Thoracic aorta (tissue), 2 donors: ENCODE measurements at places on chromosomes 16 and 17.

DNA sequence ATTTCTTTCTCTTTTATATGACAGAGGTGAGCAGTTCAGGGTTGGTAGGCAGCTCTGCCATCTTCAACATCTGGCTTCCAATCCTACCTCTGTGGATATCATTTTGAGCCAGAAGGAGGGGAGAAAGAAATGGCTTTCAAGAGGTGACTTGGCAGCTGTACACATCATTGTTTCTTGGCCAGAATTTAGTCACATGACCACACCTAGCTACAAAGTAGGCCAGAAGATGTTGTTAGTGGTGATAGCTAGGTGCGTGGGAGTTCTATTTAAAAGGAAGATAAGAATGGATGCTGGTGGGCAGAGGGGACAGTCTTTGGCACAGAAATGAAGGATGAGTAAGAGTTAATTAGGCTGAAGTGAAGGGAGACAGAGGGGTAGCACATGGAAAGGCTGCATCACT lies 29.2 kb upstream of the MPHOSPH6 start:
- DNase-seq: no peak

DNA sequence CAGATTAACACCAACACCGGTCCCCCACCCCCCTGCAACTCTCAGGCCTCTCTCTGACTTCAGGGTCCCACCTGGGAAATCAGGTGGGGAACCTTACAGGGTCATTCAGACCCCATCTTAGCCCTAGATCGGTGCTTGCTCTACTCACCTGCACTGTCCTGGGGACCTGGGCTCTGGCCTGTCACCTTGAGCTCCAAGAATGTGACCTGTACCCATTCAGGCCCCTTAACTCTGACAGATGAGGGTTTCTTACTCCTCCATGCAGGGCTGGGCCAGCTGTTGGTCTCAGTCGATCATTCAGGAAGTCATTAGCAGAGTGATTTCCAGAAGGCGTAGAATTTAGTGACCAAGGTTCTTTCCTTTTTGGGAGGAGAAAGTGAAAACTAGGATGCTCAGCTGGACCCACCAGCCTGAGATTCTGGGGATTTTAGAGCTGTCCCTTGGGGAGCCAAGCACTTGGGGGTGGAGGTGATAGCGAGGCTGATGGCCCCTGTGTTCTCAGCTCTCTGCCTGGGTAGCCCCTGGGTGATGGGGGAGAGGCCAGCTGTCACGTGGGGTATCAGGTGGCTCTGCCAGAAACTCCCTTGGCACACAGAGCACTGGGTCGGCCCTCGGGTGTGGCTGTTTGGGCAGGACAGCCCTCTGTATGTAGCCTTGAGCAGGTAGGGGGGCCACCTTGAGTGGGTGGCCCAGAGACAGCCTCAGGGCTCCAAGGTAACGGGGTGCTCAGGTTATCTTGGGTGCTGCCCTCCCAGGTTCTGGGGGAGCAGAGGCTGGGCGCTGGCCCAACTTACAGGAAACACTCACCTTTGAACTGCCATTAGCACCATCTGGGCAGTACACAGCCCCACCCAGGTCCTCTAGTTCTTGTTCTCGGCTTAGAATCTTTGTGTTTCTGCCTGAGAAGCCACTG lies 724 bp downstream of the MVP start:
- DNase-seq: no peak

DNA sequence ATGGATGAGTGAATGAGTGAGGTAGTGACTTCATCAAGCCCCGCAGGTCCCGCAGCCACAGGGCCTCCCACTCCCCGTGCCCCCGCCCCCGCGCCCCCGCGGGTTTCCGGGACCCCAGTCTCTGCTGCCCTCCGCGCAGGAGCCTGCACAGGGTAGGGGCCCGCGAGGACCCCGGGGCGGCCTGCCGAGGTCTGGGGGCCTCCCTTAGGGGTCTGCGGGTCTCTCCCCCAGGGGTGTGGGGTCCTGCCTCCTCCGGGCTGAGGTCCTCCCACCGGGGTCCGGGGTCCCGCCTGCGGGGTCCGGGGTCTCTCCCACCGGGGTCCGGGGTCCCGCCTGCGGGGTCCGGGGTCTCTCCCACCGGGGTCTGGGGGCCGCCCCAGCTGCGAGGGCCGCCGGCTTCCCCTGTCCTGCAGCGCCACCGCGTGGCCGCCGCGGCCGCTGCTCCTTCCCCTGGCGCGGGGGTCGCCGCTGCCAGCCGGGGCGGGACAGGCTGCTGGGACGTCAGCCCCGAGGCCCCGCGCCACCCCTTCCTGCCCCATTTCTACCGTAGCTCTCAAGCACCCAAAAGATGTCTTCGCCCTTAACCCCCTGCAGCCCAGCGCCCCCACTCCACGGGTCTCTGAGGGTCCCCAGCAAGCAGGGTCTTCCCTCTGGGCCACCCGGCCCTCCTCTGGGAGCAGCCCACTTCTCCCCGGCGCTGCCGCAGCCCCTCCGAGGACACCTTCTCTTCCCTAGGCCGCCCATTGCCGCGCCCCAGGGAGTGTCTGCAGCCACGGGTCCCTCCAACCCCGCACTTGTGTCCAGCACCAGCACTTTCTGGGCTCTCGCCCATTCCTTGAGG lies 10.4 kb upstream of the CHMP6 start:
- DNase-seq: no peak

- no peak for DNase-seq
These were observed 2.8 kb upstream of the ROGDI start for GRCh38 chr16:4805231-4805630.

GRCh38 chr17:8922451-8922850 lies 43.1 kb downstream of the PIK3R5 start:
- no peak for DNase-seq

DNA sequence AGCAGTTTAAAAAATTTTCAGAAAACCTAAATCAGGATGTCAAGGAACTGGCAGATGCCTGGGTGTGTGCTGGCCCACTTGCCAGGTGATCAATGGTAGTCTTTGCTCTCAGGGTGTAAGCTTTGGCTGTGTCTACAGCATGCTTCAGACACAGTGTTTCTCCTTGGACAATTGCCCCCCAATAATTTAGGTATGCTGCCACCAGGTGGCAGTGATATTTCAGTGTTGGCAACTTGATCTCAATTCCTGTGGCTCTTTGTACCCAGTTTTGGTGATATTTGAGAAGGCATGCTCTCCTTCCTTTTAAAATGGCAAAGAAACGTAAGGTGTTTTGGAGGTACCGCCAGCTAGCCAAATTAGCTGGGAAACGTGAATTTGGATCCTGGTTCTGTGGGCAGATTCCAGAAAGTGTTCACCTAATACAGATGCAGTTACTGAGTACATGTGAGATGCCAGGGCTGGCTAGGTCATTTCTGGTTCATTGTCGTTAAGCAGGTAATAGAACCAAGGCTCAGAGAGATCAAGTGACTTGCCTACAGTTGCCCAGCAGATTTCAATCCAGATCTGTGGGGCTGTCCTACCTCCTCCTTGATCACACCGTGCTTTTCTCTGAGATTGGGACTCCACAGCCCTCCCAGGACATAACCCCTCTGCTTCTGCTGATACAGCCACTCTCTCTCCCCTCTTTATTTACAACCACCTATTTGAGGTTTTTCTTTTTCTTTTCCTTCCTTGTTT lies 155.6 kb upstream of the PLCG2 start:
- DNase-seq: no peak

DNA sequence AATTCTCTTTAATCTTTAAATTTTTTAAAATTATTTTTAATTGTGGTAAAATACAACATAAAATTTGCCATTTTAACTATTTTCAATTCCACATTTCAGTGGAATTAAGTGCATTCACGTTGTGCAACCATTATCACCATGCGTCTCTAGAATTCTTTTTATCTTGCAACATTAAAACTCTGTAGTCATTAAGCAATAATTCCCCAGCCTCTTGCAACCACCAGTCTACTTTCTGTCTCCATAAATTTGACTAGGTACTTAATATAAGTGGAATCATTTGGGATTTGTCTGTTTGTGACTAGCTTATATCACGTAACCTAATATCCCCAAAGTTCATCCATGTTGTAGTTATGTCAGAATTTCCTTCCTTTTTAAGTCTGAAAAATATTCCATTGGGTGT lies 79.1 kb downstream of the TAOK1 start:
- no peak for DNase-seq

- DNase-seq: no peak
These were observed 675 bp downstream of the RNF213 start for GRCh38 chr17:80261159-80261894.

GRCh38 chr16:48637039-48637438 lies 27.1 kb upstream of the N4BP1 start:
- no peak for DNase-seq

- DNase-seq: no peak
These were observed 17.5 kb downstream of the SLC47A1 start for GRCh38 chr17:19551165-19551564.

DNA sequence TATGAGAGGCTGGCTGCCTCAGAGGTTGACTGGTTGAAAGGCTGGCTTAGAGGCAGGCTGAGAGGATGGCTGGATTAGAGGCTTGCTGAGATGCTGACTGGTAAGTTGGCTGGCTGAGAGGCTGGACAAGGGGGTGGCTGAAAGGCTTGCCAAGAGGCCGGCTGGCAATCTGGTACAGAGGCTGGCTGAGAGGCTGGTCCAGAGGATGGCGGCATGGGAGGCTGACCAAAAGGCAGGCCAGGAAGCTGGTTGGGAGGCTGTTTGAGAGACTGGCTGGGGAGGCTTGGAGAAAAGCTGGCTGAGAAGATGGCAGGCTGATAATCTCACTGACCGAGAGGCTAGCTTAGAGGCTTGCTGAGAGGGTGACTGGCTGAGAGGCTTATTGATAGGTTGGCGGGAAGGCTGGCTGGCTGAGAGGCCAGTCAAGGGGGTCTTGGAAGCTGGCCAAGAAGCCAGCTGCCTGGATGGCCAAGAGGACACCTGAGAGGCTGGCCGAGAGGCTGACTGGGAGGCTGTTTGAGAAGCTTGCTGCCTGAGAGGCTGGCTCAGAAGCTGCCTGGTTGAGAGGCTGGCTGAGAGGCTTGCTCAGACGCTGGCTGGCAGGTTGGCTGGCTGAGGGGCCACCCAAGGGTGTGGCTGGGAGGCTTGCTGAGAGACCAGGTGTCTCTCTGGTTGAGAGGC lies 34.2 kb upstream of the ACSM2B start:
- no peak for DNase-seq

DNA sequence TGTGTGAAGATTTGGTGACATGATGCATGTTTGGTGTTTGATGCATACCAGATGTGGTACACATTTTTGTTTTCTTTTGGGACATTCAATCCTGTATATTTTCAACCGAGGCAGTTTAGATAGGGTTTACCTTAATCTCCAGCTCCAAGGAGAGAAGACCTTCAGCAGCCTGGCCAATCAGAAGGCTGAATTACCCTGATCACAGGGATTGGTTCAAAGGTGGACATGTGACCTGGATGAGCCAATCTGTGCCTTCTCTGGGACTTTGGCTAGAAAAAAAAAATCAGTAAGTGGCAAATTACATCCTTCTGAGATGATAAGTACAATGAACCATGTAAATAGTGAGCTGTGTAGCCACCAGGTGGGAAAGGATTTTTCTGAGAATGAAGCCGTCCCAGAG lies 205.1 kb downstream of the SHISA9 start:
- no peak for DNase-seq

- no peak for DNase-seq
These were observed at the start of gene TMEM204 for GRCh38 chr16:1533443-1533951. TMEM204 (plus strand) TSS chr16:1533666; CDS start chr16:1534276, 610 bp downstream.

- DNase-seq: no peak
These were observed 525.2 kb upstream of the PSMD7 start for GRCh38 chr16:73771196-73772064.

DNA sequence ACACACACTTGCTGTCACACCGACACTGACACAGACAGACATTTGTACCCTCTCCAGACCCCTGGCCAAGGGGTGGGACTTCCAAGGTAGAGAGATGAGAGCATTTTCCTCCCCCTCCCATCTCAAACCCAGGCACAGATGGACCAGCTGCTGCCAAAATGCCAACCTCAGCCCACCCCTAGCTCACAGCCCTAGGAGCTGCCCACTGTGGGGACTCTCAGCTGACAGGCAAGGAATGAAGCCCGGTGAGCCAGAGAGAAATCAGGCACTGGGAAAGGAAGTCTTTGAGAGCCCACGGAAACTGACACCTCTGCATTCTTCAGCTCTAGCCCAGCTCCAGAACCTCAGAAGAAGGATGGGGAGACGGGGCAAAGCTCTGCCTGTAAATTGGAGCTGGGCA lies 2.8 kb downstream of the ETV4 start:
- no peak for DNase-seq

GRCh38 chr16:56289416-56289815 lies 98.1 kb downstream of the GNAO1 start:
- DNase-seq: no peak

GRCh38 chr16:86076606-86077005 lies 177.6 kb downstream of the IRF8 start:
- DNase-seq: no peak

DNA sequence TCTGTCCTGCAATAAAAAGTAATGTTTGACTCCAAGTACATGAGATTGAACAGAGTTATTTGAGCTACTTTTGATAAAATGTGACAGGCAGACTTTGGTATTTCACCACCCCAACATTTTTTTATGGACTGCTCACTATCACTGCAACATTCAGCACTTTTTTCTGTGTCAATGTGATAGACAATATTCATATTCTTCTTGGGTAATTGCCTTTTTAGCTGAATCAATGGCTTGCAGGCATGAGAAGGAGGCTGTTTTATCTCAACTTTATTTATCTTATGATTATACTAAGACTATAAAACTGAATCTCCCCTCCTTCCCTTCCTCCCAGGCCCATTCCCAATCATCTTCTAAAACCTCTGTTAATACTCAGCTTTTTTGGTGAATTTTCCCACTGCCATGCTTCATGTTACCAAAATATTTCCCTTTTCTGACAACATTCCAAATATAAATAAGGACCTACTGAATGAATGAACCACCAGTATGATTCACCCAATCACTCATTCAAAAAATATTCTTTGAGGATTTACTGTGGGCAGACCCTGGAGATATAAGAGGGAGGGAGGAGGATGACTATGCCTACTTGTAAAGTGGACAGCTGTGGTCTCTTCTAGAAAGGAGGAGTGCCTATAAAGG lies 67.6 kb downstream of the CDH13 start:
- no peak for DNase-seq

- DNase-seq: no peak
These were observed 17.0 kb upstream of the IRX3 start for GRCh38 chr16:54303613-54304012.

DNA sequence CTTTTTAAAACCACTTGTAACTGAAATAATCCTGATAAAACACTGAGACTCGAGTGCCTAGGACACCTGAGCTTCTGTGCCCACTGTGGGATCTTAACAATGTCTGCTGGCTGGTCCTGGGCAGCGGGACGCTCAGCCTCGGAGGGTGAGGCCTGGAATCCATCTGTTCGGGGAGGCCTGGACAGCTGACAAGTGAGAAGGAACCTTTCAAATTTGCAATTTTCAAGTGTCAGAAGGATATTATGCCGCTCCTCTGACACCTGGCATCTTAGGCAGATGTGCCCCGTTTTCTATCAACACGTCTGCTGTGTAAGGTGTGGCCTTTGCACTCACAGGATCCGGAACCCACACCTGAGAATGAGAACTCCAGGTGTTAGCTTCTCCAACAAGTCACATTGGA lies 33.1 kb upstream of the C16orf78 start:
- DNase-seq: no peak
